Common myeloid progenitor, CD34-positive (primary cell): ENCODE measurements at places on chromosomes 2 and 18.

GRCh38 chr2:146477383-146477782 lies 1367.4 kb upstream of the ACVR2A start:
- no peak for DNase-seq

GRCh38 chr2:18927525-18928232 lies 338.3 kb upstream of the NT5C1B start:
- no peak for DNase-seq

DNA sequence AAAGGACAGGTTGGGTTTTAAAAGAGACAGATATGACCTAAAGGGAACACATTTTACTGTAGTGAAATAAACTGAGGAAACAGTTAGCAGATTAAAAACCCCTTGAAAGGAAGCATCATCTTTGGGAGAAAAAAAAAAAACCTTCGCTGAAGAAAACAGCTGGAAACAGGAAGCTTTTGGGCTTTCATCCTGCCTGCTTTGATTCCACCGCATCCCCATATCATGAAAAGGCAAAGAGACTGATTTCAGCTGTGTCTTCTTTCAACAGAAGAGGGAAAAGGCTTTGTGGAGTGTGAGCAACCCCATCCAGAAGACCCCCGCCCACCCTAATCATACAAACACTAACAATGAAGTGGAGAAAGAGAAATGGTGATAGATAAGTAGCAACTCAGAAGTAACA lies 86.4 kb downstream of the TCF4 start:
- no peak for DNase-seq

GRCh38 chr2:11865378-11865777 lies 118.9 kb downstream of the LPIN1 start:
- no peak for DNase-seq

- no peak for DNase-seq
Observed at GRCh38 chr18:59038295-59039039, 101.2 kb upstream of the SEC11C start.

DNA sequence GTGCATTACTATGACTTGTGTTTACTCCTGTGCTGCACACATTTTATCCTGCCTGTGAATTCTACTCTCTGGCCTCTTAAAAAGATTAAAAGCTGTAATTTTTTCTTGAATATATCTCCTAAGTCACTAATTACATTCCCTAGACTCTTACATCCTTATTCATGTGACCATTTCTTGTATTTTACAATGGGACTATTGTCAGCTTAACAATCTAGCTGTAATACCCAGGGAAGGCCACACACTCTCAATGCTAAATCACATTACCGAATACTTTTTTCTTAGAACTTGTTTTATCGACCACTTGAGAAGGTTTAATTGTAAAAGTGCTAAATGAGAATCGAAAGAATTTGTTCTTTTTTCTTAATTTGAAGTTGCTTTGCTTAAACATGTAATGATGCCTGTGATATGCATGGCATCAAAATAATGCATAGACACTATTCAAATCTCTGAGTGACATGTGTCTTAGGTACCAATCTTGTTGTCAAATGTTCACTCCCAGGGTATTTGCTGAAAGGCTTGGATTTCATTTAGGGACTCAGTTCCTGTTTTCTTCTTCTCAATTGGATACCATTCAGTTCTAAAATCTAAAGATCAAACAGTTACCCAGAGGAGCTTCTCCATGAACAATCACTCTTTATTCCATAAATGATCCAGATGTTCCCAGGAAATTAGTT lies 498.5 kb downstream of the DPP10 start:
- no peak for DNase-seq

DNA sequence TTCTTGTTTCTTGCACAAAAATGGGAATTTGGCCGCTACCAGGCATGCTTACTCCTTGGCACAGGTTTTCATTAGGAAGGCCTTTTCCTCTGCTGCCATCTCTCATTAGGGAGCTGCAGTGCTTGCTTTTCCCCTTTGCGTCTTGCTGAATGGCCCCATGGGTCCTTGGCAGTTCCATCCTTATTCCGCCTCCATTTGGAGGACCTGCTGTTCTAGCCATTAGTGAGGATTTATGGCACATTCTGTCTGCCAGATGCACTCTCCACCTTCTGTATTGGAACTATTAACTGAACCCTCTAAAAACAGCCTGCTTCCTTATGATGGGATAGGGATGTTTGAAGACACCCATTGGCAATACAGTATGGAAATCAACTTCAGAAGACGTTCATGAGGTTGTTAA lies 103.5 kb upstream of the NOSTRIN start:
- no peak for DNase-seq

DNA sequence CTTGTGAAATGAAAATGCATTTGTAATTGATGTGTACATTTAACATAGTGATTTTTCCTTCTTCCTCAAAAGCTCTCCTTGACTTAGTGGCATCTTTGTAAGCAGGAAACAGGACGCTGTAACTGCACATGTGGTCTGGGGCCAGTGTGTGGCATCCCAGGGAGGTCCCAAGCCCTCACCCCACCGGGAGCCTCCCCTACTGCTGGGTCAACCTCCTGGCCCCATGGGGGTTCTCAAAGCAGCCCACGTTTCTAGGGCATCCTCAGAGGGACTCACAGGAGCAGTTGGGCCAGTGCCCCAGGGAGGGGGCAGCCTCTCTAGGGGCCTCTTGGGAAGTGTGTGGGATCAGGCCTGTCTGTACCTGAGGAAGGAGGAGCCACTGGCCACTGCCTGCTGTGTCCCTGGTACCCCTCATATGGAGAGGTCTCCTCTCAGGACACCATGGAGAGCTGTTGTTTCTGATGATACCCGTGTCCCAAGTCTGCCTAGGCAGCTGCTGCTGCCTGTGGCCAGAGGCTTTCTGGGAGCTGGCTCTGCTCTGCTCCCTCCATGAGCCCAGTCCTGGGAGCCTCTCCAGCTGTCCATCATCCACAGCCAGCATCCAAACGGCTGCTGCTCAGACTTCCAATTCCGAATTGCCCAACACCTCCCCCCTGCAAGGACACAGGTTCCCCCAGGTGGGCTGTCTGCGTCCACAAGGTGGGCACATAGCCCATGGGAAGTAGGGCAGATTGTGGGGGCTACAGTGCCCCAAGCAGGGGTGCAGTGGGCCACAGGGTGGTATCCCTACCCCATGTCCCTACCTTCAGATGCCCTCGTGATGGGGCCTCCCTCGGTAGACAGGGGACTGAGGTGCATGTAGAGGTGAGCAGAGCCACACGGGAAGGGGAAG lies 13.4 kb downstream of the ARHGEF4 start:
- DNase-seq, result no peak

- peak; percentile 52 for DNase-seq
Observed at GRCh38 chr2:129748653-129749052, 230.8 kb upstream of the RAB6C start.

GRCh38 chr18:31195063-31195462 lies 32.4 kb upstream of the DSC1 start:
- no peak for DNase-seq

- DNase-seq, result no peak
Observed at GRCh38 chr2:165897726-165898125, 55.9 kb downstream of the TTC21B start.

DNA sequence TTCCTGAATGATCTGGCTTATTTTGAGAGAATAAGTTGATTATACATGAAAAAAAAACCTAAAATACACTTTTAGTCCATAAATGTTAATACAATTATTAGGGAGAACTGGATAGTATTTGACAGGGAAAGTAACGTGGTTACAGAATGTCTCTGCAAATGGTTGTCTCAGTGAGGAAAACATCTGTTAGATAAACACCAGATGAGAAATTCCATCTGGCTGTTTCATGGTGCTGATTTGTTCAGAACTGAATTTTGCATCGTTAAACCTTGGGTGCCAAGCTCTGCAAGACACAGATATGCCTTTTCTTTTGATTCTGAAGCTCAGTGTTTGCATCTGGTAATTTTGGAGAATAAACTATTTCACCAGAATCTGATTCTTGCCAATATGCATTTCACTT lies 90.4 kb downstream of the SCN3A start:
- DNase-seq, result no peak

- no peak for DNase-seq
Observed at GRCh38 chr2:48566592-48567310, 36.8 kb downstream of the STON1 start.

GRCh38 chr2:136178941-136179601 lies 61.1 kb upstream of the CXCR4 start:
- no peak for DNase-seq

GRCh38 chr2:115219296-115219695 lies 776.9 kb downstream of the DPP10 start:
- no peak for DNase-seq

GRCh38 chr2:60317034-60317386 lies 236.4 kb downstream of the BCL11A start:
- DNase-seq, result no peak

DNA sequence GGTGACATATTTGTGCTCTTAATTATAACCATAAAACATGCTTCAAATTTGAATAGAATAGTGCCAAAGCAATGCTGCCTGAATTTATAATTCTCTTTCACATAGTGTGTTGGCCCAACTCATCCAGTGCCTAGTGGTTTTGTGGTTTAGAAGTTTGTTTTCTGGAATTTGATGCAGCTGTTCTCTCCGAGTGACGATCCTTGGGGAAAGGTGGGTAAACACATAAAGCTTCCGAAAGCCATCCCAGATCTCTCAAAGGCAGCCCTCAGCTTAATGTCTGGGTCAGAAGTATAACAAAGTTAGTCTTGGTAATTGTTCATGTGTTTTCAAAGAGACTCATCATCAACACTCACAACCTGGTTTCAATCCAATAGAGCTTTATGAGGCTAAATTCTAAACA lies 235.6 kb upstream of the CDH2 start:
- no peak for DNase-seq

DNA sequence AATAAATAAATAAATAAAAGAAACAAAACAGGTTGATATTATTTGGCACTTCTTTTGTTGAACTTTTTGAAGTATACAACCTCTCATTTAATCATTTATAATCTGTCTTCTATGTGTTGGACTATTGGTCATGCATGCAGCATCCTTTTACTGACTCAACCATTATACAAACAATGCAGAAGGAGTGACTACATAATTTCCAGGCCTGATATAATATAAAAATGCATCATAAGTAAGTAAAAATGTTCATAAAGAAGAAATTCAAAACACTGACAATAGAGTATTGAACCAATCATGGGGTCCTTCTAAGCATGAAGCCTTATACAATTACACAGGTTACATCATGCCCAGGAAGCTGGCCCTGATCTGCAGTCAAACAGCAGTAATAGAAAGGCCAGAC lies 141.5 kb upstream of the FN1 start:
- no peak for DNase-seq

GRCh38 chr2:127065299-127065939 lies 41.5 kb downstream of the BIN1 start:
- DNase-seq, result no peak

GRCh38 chr2:168992591-168993349 lies 38.4 kb downstream of the ABCB11 start:
- DNase-seq, result no peak

DNA sequence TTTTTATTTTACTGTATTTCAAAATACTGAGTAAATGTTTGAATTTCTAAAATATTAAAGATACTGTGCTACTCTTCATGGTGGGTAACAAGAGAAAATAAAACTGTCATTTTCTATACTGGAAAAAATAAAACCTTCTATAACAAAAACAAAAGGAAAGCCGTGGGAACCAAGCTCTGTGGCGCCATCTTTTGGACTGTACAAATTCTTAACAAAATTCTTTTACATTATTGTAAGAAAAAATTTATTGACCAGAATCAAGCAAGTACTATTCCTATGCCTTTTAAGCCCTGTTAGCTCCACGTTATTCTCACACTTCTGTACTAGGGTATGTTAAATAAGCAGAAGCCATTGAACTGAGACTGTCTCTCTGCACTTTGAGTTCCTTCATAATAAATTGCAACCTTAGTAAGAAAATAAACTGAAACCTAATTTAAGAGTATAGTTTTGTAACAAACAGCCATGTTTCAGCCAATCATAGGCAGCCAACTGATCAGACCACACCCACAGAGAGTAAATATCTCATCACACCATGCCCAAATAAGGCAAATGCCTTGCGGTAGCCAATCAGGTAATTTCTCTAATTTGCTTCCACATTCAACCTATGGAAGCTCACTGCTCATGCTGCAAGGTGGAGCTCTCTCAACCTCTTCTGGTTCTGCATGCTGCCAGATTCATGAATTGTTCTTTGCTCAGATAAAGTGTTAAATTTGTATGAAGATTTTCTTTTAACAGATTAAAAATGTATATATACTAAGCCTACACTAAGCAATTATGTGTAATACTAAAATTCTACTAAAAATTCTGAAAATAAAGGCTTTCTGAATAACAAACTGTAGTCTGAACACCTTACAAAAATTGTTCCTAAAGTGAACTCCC lies 42.2 kb downstream of the HIBCH start:
- peak; percentile 71 for DNase-seq

- DNase-seq, result no peak
Observed at GRCh38 chr2:215779912-215780311, 233.4 kb downstream of the MREG start.

DNA sequence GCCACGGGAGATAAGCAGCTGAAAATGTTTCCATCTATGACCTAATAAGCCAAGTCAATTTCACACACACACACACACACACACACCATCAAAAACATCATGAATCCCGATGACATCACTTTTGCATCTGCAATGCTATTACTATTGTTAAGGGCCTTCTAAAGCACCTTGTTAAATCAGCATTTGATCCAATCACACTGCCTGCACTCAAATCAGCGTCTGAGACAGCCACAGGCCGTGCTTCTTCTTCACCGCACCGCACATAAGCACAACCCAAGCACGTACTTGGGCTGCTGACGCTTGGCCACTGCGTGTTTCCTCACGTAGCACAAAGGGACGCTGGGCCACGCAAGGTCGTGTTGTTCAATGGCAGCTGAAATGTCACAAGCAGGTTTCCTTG lies 15.8 kb upstream of the MTCL1 start:
- DNase-seq, result no peak

- DNase-seq, result no peak
Observed at GRCh38 chr2:217553679-217554078, 449.1 kb downstream of the TNS1 start.

- DNase-seq, result no peak
Observed at GRCh38 chr2:42639340-42640077, 71.1 kb downstream of the MTA3 start.

GRCh38 chr18:9960258-9960904 lies 46.6 kb downstream of the VAPA start:
- peak; percentile 54 for DNase-seq

- DNase-seq, result no peak
Observed at GRCh38 chr2:15563227-15564100, 2.3 kb upstream of the NBAS start.

DNA sequence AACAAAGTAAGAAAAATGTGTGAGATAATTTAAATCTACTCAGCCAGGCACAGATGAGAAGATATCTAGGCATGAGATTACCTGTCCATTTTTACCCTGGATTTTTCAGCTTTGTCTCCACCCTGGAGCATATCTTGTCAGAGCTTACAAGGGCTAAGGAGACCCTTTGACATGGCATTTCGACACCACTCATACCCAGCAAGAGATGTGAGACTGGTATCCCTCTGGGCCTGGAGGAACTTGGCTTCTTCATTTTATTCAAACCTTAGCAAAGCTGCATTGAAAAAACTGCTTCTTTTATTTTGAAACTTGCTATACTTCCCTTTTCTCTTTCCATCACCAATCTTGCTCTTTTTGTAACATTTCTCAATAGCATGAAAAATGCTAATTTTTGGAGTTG lies 194.9 kb upstream of the HNMT start:
- DNase-seq, result no peak
